ENCODE measurements at places on chromosomes 2 and 18.

GRCh38 chr2:161146996-161147395 is 13.2 kb upstream of the TANK start:
- no peak for DNase-seq

- DNase-seq, result no peak
These were observed 100.4 kb upstream of the SMAD2 start for GRCh38 chr18:48030616-48031480.

DNA sequence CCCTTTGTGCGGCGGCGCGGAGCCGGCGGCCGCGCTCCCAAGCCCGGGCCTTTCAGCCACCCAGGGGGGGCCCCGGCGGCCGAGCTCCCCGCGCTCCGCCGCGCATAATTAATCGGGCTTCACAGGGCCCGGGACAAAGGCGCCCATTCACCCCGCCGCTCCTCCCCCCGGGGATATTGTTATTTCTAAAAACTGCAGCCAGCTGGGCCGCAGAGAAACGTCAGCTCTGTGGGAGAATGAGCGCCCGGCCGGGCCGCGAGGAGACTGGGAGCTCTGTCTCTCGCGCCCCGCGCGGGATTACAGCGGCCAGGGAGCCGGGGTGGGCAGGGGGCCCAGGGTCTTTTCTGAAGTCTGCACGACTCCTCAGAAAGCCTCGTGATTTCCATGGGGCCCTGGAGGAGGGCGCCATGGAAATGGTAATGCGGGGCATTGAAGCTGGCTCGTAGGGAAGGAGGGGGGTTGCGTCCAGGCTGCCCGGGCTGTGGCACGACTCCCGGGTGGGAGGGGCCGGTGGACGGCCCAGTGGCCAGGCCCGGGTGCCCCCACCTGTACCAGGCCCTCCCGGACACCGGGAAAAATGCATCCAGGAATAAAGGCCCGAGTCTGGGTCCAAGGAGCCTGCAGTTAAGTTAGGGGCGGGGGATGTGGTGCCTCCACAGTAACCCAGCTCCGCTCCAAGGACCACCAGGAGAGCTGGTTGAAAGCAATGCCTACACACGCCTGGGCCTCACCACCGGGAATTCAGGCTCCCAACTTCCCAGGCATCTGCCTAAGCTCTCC is 125.3 kb downstream of the ZFP36L2 start:
- DNase-seq, result no peak

DNA sequence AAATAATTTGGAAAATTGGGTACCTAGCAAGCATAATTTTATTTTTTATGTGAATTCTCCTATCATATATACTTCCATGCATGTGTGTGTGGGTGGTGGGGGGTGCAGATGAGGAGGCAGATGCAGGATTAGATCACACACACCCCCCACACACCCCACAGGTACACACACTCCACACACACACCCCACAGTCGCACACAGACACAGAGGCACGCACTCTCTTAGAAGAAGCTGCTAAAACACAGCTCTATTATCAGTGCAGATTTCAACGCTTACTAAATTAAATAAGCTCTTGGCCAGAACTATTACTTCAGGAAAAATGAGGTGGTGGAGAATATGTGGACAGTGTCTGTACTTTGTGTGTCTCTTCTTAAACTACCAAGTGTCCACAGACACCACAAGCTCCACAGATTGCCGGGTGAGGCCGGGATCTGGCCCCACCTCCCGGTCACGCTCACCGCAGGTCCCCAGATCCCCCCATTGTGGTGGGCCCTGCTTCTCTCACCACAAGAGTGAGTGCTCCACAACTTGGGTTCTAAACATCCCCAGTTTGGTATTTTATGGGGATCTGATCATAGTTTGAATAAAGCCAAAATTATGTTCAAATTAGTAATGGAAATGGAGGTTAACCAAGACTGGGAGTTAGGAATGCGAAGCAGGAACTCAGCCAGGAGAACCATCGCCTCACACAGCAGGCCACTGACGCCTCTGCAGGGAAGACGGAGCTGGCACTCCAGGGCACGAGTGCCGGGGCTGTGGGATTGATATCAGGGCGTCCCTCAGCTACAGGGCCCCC is 102.1 kb downstream of the PXDN start:
- no peak for DNase-seq

DNA sequence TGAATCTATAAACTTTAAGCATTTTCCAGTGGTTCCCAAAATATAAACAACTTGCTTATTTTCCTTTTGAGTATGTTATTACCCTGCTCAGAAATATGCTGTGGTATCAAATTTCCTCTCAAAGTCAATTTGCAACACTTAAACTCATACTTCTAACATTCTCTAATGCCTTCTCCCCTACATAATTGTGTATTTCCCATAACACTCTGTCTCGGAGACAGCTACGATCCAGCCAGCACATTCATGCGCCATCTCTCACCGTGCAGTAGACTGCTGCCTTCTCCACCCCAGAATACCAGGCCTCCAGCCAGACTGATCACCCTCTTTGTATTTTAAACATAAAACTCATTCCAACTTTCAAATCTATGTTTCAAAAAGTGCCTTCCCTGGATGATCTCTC is 41.8 kb downstream of the TIMM21 start:
- DNase-seq, result no peak
